SK-MEL-5 (cell line): ENCODE measurements at places on chromosomes 2 and 18. TPM values are rescaled to one million over a fixed set of nuclear protein-coding genes. Genes with fewer than 3 reads are reported as not detected.

- DNase-seq, result no peak
These were observed at the start of gene ATP8B1 for GRCh38 chr18:57803103-57803969. TSS of gene ATP8B1 (minus strand) at chr18:57803315. CDS start at chr18:57731807, 71,508 bp downstream.

- DNase-seq, result no peak
These were observed 87.0 kb upstream of the RTN4 start for GRCh38 chr2:55137024-55137958.

The FSHR gene
- total RNA-seq, result not detected in 2 replicates

DNA sequence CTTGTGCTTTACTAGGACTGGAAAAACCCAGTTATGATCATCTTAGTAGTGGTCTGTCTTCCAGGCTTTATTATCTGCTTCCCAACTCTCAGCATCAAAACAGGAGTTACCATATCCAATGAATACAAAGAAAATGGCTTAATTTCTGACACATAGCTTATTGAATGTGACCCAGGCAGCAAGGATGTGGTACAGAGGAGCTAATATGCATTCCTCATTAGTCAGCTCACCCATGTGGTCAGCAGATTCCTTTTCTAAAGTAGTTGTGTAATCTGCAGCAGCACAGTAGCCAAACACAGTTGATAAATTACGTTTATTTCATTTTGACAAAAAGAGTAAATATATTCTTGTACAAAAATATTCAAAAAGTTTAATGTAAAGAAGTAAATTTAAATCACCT, 43.6 kb downstream of the TSPYL6 start:
- peak; percentile 48 for DNase-seq

DNA sequence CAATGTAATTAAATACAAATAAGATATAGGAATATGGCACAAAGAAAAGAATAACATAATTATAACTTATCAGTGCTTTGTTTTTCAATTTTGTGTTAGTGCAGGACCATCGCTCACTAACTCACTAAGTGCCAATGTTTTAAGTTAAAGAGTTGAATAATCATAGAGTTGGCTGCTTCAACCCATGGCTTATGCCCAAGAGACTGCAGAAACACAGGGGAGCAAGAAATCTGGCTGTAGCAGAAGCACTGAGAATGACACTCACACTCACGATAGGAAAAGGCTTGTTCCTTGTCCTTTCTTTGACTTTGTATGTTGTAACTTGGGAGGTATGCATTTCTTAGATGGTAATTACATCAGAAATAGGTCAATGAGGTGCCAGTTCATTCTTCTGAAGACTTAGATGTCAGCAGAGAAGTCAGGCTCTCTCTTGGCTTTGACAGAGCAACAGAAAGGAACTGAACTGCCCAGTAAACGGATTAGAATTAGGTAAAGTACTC, 852.2 kb downstream of the LRRTM4 start:
- no peak for DNase-seq

- DNase-seq, result no peak
These were observed 119.3 kb upstream of the ZSWIM2 start for GRCh38 chr2:186968277-186968676.

The SIX3 gene
- total RNA-seq, result not detected in 2 replicates

DNA sequence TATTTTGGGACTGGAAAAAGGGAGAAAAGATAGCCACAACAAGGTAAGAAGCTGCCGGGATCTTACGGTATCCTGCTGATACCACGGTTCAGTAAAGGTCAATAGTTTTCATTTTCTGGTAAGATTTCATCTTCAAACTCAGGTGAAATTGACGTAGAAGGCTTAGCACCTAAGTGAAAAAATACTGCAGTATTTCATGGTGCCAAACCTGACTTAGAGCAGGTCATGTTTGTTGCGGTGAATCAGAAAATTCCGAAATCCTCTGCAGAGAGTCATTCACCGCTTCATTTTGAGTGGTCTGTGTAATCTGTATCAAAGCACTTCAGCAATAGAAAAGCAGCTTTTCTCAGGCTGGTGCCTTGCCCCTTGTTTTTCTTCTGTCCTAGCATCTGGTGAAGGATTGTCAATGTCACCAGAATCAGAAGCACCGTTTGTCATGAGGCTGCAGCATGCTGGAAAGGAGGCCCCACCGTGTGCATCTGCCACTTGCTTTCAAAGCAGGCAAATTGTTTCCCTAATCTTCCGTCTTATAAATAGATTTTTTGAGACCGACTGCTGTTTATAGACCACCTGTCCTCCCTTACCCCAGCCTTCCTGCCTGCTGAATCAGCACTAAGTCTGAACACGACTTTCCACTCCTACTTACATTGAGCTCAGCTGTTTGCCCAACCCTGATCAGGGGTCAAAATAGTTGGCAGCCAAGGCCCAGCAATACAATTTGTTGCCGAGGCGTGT, 156.3 kb downstream of the EML6 start:
- DNase-seq, result no peak

The ANKRD62 gene
- 0.29 and 0.37 TPM in 2 replicates for total RNA-seq

The SMAD2 gene
- total RNA-seq, result 96.0 and 105 TPM in 2 replicates

The VIL1 gene
- 0.05 and 0.11 TPM in 2 replicates for total RNA-seq

GRCh38 chr2:168030862-168031624, 216.4 kb downstream of the STK39 start:
- DNase-seq, result no peak

The AMER3 gene
- not detected in 2 replicates for total RNA-seq

The UGT1A8 gene
- not detected in 2 replicates for total RNA-seq

The CYP26B1 gene
- total RNA-seq, result 1.8 and 1.9 TPM in 2 replicates

DNA sequence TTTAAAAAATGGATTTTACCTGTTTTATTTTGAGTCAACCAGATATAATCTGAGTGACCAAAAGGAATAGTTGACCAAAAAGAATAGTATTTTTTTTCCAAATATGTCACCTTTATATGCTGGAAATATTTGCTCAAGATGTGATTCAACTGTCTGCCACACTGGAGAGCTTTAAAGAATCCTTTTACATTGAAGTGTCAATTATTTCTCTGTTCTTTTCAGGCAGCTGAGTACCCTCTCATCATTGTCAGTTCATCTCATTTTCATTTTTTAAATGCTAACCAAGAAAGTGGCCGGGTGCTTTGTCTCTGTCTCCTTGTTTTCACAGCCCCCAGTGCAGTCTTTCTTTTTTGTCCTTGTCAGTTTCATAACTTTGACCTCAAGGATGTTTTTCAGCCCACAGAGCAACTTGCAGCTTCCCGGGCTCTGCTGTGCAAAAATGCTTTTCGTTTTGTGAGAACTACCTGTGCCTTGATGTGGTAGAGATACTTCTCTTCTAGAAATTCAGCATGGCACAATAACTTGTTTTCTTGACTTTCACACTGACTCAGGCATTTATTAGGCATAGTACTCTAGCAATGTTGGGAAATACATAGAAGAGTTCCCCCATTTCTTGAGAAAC, 23.4 kb upstream of the CERS6 start:
- DNase-seq, result no peak

DNA sequence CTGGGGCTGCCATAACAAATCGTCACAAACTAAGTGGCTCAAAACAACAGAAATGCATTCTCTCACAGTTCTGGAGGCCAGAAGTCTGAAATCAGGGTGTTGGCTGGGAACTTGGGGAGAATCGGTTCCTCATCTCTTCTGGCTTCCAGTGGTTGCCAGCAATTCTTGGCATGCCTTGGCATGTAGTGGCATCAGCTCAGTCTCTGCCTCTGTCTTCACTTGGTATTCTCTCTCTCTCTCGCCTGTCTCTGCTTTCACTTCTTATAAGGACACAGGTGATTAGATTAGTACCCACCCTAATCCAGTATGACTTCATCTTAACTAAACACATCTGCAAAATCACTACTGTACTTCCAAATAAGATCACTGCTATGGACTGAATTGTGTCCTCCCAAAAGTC, 695.4 kb upstream of the ID2 start:
- no peak for DNase-seq

The CCDC121 gene
- total RNA-seq, result 10.9 and 14.1 TPM in 2 replicates
